ENCODE measurements at places on chromosomes 12 and 14. TPM values are rescaled to one million over a fixed set of nuclear protein-coding genes. Genes with fewer than 3 reads are reported as not detected.

DMAC2L gene
- total RNA-seq, result 10.6 TPM

DNA sequence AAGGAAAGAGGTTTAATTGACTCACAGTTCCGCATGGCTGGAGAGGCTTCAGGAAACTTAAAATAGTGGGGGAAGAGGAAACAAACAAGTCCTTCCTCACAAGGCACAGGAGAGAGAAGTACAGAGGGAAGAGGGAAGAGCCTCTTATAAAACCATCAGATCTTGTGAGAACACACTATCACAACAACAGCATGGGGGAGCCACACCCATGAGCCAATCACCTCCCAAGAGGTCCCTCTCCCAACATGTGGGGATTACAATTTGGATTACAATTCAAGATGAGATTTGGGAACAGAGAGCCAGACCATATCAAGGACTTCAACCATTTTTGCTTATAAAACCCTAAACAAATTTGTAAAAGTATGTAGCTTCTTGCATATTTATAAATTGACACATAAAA is 45.8 kb downstream of the SLCO1C1 start:
- DNase-seq, result no peak

RBM23 gene
- 127 TPM for total RNA-seq

CIDEB gene
- 2.8 TPM for total RNA-seq

- no peak for DNase-seq
Observed at GRCh38 chr12:100382338-100382737, 25.5 kb downstream of the SLC17A8 start.

DNA sequence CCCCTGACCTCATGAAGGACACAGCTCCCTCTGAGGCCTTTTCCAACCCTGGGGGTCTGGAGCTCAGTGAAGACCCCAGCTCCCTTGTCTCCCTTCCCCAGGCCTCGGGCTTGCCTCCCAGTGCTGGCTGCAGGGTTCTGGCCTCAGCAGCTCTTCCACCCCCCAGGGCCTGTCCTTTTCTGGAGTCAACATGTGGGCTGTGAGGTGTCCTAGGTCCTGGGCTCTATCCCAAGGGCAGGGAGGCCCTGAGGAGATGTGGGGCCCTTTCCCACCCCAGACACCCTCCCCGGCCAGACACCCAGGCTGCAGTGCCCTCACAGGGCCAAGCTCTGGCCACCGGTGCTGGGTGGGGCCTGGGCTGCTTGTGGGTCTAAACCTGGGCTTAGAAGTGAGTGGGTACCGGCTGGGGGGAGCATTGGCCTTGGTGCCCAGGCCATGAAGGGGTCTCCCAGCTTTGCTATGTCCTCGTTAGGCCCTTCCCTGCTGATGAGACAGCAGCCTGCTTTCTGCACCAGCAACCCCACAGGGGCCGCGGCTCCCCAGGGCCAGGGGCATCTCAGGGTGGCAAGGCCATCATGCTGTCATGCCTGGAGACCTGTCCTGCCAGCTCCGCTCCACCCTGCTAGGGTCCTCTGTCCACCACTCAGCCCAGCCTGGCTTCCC is 2.7 kb upstream of the CRIP2 start:
- DNase-seq, result no peak

- DNase-seq, result no peak
Observed at GRCh38 chr14:68460541-68460940, 332.3 kb downstream of the ZFP36L1 start.

- DNase-seq, result no peak
Observed at GRCh38 chr12:19105463-19105862, 24.1 kb upstream of the PLEKHA5 start.

- DNase-seq, result peak; percentile 71
Observed at GRCh38 chr14:77988096-77988870, 181.9 kb upstream of the NRXN3 start.

DNA sequence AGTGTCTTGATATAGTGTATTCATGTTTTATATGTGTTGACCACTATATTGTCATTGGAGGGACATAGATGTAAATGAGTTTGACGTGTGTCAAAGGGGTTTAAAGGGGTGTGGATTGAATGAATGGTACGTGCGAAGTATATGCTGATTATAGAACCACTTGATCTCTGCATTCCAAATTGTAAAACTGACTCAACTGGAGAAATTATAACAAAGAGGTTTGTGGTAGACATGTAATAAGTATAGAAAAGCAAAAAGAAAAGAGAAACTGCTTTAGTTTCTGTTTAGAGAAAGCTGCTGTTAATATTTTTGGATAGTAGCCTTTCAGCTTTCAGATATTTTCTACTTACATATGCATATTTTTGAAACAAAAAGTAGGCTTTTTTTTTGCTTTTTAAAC is 8.9 kb upstream of the MYRFL start:
- DNase-seq, result no peak

GRCh38 chr14:30656190-30656632 is 34.1 kb downstream of the SCFD1 start:
- DNase-seq, result peak; percentile 27

AQP6 gene
- not detected for total RNA-seq

DNA sequence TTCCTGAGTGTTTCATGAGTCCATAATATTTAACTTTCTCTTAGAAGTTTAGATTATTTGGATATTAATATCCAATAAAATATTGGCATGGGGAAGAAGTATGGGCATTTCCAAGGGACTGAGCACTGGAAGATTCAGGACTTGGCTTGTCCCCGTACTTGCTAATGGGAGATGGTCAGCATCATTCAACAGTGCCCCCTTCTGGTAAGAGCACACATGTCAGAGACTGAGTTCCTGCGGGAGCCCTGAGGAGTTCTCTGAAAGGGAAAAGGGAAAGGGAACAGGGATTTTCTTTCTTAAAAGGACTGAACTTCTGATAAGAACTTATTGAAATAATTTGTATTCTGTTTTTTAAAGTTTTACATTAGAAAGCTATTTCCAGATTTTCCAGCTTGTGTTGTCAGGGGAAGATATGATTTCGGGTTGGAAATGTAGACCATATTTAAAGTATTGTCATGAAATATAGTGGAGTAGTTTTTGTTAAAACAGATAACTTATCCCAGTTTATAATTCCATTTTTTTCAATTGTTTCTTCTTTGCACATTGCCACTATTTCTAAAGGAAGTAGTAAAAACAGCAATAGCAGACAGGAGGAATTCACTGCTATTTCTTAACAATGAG is 59.8 kb upstream of the C12orf71 start:
- DNase-seq, result peak; percentile 75

DNA sequence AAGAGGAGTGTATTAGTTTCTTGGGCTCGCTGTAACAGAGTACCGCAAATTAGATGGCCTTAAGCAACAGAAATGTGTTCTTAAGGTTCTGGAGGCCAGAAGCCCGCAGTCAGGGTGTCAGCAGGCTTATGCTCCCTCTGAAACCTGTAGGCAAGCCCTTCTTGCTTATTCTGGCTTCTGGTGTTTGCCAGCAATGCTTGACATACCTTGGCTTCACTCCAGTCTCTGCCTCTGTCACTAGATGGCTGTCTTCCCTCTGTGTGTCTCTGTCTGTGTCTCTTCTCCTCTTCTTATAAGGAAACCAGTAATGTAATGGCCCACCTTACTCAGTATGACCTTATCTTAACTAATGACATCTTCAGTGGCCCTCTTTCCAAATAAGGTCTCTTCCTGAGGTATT is 85.1 kb downstream of the DERA start:
- DNase-seq, result peak; percentile 54

GRCh38 chr12:124299628-124300388 is 4.9 kb downstream of the RFLNA start:
- DNase-seq, result no peak

DNA sequence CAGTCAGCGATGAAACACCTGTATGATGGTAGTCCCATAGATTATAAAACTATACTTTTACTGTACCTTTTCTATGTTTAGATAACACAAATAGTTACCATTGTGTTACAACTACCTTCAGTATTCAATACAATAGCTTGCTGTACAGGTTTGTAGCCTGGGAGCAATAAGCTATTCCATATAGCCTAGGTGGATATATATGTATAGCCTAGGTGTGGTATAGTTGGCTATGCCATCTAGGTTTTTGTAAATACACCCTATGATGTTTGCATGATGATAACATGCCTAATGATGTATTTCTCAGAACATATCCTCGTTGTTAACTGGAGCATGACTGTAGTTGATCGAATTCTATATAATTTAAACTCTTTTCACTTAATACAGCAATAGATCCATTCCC is 316.1 kb downstream of the FUT8 start:
- no peak for DNase-seq

DENND5B gene
- total RNA-seq, result 9.2 TPM

SERPINA12 gene
- not detected for total RNA-seq

DNA sequence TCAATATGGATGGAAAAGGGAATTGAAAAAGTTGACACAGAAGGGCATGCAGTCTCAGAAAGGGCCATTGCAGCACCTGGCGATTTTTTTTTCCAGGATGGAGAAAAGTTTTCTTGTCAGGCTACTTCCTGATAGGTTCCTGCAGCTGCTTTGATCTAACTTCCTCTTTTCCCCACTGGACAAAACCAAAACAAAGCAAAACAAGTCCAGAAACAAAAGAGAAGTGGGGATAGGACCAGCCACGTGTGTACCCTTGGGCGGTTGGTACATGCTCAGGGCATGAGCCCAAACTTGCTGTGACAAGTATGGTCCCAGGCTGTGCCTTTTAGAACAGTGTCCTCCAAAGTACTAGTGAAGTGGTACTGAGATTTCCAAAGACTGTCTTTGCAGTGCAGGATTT is 89.8 kb downstream of the CHST11 start:
- no peak for DNase-seq

DNA sequence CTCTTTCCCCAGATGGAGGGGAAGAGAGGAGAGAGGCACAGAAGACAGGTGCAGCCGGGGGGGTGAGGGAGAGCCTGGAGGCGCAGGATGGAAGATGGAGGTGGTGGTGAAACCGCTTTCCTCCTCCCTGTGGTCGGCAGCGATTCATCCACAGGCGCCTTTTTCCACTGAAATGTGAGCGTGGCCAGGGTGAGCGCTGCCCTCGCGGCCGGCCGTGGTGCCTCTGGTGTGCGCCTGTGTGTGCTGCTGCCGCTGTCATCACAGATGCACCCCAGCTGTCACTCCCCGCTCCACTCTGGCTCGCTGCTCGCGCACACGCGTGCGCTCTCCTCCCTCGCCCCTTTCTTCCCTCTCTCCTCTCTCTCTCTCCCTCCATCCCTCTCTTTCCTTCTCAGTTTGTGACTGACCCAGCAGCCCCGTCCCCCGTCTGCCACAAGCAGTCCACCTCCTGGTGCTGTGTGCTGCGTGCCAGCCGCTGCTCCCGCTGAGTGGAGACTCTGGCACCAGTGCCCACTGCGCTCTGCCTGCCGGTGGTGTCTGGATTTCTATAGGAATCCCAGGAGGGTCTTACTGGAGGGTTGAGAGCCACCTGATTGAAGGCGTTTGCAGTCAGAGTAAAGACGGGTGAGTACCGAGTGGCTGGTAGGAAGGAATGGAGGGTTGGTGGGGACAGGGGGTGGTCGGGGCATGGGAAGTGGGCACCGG is at the start of gene LRTM2:
Gene LRTM2, plus strand, starts transcription at position 375 of the 705 bp plus-strand sequence. CDS start 7,584 bp downstream, outside the sequence.
- no peak for DNase-seq

- peak; percentile 79 for DNase-seq
Observed at GRCh38 chr12:58393152-58393551, 451.8 kb downstream of the ATP23 start.

DNA sequence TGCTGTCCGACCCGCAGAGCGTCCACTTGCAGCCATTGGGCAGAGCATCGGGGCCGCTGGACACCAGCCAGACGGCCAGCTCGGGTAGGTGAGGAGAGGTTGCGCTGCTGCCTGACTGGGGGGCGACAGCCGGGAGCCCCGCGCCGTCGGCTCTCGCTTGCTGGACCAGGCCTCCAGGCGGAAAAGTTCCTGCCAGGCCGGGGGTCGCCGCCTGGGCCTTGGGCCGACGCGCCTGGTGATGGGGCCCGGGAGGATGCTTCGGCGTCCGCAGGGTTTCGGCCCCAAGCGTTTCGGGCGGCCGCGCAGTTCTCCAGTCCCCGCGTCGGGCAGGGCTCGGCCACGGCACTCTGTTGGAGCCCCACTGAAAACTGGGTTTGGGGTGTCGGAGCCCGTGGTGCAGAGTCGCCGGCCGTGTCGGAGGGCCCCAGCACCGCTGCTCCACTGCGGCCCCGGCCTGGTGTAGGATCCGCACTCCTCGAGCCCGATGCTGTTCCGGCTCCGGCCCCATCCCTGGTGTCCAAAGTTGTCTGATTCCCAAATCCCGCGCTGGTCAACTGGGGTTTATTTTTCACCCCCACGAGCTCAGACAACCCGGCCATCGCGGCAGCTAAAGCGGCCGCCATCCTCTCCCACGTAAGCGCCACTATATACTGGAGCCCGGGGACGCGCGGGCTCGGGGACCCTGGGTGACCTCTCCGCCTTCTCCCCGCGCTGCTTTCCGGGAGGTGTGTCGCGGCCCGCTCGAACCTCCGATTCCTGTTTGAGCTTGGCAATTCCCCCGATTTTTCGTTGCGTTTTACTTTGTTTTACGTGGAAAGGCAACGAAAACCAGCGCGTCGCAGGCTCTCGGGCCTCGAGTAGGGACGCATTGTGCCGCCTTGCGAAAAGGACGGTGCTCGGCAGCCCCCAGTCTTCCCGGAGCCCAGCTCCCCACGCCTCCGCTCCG is 872 bp downstream of the VSX2 start:
- no peak for DNase-seq

RERGL gene
- total RNA-seq, result not detected

- no peak for DNase-seq
Observed at GRCh38 chr12:70317781-70318180, 48.3 kb upstream of the KCNMB4 start.

PYGL gene
- 202 TPM for total RNA-seq

- DNase-seq, result peak; percentile 13
Observed at GRCh38 chr12:131454418-131455217, 256.3 kb upstream of the SFSWAP start.

ACOT6 gene
- not detected for total RNA-seq

DNA sequence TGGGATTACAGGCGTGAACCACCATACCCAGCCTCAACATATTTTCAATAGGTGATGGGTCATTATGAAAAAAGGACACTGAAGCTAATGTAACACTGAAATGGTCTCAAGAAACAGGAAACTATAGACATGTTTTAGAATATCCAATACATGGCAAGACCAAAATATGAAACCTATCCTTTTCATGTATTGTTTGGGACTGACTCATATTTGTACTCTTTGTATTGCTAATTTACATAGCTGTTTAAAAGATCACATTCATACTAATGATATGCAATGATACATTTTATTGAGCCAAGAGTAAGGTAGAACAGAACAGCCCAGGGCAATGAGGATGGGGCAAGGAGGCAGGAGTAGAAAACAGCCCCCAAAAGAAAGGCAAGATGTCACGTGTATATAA is 32.6 kb downstream of the RESF1 start:
- DNase-seq, result no peak

RIMBP2 gene
- total RNA-seq, result 0.17 TPM

NTN4 gene
- 253 TPM for total RNA-seq

DNA sequence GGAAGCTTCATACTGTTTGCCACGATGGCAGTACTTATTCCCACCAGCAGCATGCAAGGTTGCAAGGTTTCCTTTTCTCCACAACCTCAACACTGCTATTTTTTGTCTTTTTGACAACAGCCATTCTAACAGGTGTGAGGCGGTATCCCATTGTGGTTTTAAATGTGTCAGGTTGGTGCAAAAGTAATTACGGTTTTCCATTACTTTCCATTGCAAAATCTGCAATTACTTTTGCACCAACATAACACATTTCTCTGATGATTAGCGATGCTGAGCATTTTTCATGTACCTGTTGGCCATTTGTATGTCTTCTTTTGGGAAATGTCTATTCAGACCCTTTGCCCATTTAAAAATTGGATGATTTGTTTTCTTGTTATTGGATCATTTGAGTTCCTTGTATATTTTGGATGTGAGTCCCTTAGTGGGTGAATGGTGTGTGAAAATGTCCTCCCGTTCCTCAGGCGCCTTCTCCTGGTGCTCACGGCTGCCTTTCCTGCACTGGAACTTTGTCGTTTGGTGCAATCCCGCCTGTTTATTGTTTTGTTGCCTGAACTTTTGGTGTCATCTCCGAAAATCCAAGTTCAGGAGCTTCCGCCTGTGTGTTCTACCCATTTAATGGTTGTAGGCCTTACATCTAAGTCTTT is 213.6 kb downstream of the KIF26A start:
- no peak for DNase-seq

Measured in renal cortical epithelial cell (primary cell).